ENCODE measurements at places on chromosomes 7 and 10.

DNA sequence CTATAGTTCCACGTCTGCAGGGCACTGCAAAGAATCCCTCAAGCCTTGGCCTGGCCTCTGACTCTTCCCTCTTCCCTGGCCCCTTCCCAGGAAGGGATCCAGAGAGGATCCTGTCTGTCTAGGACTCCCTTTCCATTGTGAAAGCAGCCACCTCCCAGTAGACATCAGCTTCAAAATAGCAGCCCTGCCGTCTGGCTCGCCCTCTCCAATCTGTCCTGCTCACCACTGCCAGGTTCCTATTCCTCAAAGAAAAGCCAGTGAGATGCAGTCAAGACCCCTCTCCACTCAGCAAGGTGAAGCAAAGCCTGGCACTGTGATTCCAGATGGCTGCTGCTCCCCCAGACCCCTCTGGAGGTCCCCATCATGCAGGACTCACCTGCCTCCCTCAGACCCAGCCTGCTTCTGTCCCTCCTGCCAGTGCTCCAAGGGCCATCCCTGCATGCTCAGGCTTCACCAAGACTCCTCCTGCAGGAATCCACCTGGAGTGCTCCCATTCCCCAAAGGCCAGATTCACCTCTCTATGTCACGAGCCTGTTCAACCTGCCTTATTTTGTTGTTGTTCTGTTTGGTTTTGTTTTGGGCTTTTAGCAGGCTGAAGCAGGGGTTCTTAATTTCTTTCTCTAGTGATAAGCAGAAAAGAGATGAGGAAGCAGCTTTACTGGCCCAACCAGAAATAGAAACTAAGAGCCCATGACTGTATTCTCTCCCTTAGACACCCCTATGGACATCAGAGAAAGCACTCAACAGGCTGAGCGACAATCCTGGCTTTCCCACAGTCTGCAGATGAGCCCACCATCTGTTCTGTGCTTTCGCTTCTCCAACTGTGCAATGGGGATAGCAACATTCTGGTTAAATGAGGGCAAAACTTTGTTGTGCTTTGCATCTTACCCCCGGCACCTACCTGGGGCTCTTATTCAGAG, 305.1 kb downstream of the GRID1 start:
- no peak for DNase-seq

- no peak for DNase-seq
Measured at GRCh38 chr7:143396625-143397556, 11.8 kb downstream of the EPHA1 start.

GRCh38 chr10:74816824-74817498, 9.4 kb upstream of the KAT6B start:
- DNase-seq: no peak

DNA sequence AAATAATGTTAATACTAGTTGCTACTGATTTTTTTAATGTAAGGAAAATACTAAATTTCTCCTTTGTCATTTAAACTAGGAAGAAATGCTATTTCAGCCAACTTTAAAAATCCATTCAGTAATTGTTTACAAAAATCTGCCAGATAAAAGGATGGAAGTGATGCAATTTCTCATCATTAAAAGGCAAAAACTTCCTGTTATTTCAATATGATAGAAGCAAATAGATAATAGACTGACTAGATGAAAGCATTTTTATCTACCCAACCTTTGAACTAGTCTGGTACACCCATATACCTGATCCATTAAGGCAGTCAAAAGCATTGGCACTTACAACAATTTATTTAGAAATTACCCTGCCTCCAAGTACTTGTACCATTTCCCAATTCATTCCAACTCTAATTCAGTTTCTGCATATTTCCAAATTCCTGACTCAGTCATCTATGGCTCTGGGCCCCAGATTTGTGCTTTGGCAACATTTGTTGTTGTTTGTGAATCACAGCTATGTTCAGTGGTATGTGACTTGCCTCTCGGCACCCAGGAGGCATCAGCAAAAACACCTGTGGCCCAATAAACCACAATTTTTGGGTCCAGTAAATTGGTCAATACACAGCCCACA, 482.6 kb upstream of the SEMA3A start:
- DNase-seq: no peak

GRCh38 chr10:59177031-59177797, 771 bp downstream of the PHYHIPL start:
- no peak for DNase-seq

DNA sequence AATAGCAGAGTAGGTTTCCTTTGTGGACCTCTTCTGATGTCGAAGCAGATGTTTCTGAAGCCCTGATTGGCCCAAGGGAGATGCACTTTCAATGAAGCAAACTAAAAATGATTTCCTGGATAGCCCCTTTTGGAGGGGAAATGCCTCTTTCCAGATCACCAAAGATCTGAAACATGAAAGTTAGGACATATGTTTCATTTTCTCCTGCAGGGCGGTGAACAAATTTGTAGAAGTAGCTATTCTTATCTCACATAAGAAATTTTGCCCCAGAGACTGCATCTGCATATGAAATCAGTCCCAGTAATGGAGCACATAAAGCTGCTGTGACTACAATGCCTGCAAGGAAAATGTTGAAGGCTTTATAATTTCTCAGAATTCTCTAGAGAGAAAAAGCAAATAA, 56.0 kb downstream of the THSD7A start:
- no peak for DNase-seq

DNA sequence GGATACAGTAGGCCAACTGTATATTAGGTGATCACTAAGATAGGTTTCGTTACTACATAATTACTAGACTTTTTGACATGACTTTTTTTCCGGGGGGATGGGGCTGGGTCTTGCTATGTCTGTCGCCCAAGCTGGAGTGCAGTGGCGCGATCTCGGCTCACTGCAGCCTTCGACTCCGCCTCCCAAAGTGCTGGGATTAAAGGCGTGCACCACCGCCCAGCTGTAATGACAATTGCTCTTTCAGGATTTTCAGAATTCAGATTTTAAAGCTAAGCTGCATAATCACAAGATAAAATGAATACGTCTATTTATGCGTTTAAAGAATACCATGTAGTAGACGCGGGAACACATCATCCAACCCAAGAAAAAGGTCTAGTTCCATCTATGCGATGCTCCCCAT, 982 bp downstream of the IDI1 start:
- no peak for DNase-seq

Measured in activated B cell treated with CpG ODN at 0.5 μM for 24 hours (primary cell).